ENCODE measurements at places on chromosomes 7 and 10.

DNA sequence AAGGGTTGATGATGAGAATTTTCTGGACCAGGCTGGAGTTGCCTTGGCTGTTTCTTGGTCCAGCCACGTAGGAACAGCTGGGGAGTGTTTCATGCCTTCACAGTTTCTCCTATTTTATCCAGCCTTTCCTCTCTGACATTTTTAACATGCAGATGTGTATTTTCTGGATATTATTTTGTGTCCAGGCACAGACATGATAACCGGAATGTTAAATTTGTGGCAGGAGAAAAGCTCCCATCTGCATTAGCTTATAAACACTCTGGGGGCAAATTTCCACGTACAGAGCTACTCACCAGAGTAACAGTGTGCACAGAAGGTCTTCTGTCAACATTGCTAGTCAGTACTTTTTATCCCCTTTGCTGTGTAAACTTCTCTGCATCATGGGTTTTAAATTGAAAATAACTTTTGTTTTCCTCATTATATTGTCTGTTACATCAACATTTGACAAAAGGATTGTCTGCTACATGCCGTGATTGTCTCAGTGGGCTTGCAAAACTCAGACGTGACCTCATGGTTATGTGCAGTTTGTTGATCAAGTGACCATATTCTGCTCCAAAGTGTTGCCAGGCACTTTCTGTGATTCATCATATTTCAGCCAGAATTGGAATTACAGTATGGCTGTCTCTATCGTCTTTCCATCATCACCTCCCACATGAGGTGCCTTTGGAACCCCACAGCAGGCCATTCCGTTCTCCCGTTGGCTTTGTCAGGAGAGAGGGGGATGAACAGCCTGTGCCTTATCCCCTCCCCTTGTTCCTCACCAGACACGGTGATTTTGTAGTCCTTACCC, 41.4 kb downstream of the INSYN2A start:
- no peak for DNase-seq

DNA sequence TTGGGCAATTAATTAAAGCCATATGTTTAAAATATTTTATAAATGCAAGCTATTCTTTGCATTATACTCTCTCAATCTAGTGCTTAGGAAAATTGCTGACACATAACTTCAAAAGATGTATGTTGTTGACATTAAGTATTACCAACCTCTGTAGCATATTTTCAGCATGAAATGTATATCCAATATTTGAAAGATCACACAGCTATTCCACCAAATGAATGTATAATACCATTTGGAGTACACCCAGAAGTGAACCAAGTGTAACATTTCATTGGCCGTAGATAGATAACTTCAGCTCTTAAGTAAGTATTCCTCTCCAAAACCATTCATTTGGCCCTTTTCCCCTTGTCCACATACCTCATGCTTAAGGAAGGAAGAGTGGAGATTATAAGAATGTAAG, 104.6 kb downstream of the HECTD2 start:
- DNase-seq: no peak

DNA sequence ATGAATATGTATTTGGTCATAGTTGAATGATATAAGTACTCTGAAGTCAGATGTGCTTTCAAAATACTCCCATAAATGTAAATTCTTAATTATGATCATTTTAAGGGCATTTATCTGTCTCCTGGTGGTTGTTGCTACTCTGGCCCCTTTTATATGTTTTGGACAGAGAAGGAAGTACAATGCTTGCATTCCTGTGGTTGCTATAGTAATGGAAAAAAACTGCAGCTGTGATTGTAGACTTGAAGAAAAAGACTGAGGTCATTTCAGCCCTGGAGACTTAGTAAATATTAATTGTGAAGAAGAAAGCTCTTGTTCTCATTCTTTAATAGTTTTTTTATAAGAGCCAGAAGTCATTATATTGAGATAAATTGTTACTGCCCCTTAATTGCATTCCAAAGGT, 70.2 kb upstream of the FERD3L start:
- DNase-seq: no peak

DNA sequence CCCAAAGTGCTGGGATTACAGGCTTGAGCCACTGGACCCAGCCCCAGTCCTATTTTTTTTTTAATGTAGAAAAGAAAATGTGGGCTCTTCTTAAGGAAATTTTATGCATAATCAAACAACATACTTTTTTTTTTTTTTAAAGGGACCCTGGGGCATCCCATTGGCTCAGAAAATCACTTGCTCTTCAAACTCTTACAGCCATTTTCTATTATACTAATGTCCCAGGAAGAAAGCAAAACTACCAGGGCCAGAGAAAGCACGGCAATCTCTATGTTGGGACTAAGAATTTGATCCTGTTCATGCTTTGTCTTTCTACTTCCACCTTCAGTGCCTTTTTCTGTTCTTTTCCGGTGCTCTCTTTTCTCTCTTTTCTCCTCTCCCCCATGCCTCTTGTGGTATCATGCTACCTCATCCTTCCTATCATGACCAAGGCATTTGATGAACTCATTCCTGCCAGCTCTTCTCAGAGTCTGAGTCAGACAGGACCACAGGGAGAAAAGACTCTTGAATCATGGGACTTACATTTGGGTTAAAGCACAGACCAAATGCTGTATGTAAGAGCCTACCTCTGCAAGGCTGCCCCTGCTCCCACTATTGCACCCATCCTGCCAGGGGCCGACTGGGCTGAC, 76.4 kb upstream of the CCNY start:
- no peak for DNase-seq

DNA sequence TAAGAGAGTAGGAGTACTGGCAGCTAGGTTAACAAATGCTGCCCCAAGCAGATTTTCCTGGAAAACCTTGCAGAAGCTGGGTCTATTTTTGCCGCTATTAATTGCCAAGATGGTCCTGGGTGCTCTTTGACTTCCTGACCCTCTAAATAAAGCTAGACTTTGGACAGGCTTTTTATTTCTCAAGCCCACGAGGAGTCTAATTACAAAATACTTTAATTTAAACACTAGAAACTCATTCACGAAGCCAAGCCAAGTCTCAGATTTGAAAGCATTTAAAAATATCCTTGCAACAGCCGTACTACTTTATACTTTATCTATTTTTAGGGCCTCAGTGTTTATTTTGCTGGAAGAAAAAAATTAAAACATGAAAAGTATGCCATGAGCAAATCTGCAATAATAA, 45.1 kb downstream of the TMEM26 start:
- no peak for DNase-seq

DNA sequence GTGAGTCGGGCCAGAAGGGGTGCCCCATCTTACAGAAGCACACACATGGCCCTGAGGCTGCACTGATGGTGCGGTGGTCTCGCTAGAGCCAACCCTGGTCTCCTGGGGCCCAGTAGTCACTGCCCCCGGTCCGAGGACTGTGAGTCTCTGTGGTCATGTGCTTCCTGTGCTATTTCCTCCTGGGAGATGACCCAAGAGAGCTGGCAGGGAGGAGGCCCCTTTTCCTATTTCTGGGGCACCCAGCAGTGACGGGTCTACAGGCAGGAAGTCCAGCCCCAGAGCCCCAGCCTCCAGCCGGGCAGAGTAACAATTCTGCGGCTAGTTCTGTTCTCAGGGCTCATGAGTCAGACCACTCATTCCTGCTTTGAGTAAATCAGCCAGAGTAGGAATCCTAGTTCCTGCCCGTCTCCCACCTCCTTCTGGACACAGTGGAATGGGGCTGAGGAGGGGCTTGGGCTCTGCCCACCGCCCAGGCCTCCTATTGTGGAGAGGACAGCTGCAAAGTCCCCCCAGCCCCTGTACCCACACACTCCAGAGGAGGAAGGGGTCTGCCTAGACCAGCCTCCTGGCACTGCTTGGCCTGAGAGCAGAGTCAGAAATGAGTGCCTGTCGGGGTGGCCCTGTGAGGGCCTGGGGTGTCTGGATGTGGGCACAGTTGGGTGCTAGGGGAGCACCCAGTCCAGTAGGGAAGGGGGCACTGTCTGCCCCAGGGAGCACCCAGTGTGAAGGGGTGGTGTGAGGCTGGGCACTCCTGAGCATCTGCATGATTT, 80.5 kb upstream of the PPIF start:
- no peak for DNase-seq

- no peak for DNase-seq
Measured at GRCh38 chr7:47379629-47380324, 202.1 kb downstream of the TNS3 start.

- no peak for DNase-seq
Measured at GRCh38 chr10:32661346-32661745, 215.4 kb downstream of the CCDC7 start.

DNA sequence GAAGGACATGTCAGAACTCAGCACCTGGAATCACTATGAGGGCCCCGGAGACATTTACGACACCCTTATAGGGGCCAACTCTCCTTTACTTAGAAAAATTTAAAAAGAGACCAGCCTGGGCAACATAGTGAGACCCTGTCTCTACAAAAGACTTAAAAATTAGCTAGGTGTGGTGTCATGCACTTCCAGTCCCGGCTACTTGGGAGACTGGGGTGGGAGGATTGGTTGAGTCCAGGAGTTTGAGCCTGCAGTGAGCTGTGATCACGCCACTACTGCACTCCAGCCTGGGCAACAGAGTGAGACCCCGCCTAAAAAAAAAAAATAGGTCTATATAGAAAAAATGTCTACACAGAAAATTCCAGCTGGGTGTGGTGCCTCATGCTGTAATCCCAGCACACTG, 7.5 kb upstream of the CYTH3 start:
- no peak for DNase-seq

DNA sequence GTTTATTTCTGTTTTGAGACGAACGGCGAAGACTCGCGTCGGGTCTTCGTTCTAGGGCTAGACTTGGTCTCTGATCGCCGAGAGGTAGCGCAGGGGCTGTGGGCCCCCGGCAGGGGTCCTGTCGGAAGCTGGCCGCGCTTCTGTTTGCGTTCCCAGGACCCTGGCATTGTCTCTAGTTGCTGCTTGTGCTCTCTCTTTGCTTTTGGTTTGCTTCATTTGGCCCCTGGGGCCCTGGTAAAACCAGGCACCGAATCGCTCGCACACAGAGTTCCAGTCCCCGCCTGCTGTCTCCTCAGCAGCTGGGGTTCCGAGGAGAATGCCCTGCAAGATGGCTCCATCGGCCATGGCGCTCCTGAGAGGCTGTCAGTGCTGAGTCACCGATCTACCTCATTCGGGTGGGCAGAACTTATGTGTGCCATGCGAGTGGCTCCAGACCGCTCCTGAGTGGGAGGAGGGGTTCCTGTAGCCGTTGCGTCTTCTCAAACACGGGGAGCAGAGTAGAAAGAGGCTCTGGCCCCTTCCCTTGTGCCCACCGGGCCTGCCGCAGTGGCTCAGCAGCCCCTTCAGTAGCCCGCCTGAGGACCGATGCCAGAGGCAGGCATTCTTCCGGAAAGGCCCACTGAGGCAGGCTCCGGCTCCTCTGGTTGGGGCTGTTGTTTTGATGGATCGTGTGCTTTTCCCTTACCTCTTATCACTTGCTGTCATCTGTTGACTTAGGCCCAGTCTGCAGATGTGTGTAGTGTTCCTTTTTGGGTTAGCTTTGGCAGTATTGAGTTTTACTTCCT, 826 bp downstream of the CHPF2 start:
- peak; percentile 54 for DNase-seq

- DNase-seq: no peak
Measured at GRCh38 chr7:127571741-127572505, 13.5 kb downstream of the GCC1 start.

DNA sequence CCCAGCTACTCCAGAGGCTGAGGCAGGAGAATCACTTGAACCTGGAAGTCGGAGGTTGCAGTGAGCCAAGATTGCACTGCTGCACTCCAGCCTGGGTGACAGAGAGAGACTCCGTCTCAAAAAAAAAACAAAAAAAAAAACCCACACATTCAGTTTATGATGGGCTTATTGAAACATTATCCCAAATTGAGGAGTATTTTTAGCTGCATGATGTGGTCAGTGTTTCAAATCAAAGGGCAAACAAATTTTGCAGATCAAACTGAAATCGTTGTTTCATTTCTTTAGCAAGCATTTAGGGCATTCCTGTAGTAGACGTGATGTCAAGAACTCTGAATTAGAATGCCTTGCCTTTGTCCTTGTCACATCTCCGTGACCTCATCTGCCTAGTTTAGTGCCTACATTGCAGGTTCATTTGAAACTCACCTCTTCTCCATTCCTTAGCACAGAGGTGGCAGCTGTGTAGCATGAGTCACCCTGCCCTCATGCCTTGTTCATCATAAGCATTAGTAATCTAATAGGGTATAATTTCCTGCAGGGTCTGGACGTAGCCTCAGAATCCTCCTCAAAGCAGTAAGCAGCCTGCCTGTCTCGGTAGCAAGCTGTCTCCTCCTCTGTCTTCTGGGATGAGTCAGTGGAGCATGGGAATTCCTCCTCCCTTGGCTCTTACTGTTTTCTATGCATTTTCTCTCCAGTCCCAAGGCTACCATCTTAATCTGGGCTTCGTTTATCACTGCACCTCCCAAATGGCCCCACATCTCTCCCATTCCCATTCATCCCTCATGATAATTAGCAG, 73.8 kb downstream of the CUL1 start:
- no peak for DNase-seq

DNA sequence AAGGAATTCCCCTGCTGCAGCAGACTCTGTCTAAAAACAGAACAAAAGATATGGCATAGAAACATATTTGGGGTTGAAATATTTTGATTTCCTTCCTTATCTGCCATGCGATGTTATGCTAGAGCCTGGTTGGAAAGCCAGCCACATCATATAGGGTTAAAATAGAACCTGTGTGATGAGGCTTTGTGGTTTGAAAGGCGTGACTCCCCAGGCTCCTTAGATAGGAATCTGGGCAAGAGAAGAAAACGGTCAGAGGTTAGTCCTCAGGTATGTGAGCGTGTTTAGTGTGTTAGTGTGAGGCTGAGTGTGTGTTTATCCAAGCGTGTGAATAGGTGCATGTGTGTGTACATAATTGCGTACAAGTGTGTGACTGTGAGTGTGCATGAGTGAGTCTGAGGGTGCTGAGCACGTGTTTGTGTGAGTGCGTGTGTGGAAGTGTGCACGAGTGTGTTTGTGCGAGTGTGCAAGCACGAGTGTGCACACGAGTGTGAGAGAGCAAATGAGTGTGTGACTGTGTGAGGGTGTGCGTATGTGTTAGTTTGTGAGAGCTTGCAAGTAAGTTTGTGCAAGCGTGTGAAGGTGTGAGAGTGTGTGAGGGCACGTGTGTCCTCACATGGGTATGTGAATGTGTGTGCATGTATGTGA, 79.9 kb downstream of the COL26A1 start:
- DNase-seq: no peak

DNA sequence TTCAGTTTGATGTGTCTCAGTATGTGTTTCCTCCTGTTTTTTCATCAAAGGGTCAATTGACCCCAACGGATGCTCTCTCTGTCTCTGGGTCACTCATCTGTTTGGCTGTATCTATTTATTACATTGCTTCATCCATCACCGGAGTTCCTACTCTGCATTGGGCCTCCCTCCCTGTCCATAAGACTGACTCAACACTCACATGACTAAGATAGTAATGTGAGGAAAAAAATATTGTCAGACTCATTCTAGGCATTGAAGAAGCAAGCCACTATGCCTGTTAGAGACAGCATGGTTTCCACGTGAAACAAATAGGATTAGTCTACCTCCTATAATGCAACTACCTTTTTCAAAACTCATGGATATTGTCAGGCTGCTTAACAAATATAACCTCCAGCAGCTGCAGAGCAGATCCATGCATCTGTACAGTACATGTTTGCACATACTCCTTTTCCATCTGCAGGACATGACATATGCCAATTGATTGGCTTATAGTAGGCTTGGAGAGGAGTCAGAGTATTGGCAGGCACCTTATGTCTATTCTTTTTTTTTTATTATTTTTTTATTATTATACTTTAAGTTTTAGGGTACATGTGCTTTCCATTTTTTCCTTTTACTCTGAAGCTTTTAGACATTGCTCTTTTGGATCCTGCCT, 275.2 kb downstream of the LRRTM3 start:
- no peak for DNase-seq
